ENCODE measurements at places on chromosomes 6 and 20.

DNA sequence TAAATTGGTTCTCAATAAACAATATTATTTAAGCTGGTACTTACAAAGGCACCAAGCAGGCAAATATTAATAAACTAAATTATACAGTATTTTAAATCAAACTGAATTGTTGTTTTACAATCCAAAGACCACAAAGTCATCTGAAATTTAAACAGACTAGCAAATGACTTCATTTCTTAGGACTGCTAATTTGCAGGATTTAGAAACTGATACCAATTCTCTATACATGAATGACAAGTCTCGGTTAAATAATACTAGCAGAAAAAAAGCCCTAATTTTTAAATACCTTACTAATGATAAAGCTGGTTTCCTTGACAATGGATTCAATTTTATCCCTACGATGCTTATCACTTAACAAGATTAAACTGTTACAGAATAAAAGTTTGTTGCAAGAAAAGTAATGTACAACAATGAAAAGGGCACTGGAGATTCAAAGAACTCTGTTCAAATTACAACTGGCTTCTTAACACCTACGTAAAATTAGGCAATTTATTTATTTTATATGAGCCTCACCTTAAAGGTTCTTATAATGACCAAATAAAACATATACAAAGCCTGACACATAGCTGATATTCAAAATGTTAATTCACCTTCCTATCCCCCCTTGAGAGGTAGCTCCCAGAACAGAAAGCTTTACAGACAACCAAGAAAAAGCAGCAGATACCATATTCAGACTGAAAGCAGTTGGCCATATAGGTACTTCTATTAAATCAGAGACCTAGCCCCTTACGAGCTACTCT is 33.1 kb downstream of the HBS1L start:
- no peak for DNase-seq

GRCh38 chr6:52249078-52249477 is 4.8 kb upstream of the IL17F start:
- no peak for DNase-seq

GRCh38 chr6:140850438-140850837 is 1282.3 kb upstream of the GJE1 start:
- no peak for DNase-seq

DNA sequence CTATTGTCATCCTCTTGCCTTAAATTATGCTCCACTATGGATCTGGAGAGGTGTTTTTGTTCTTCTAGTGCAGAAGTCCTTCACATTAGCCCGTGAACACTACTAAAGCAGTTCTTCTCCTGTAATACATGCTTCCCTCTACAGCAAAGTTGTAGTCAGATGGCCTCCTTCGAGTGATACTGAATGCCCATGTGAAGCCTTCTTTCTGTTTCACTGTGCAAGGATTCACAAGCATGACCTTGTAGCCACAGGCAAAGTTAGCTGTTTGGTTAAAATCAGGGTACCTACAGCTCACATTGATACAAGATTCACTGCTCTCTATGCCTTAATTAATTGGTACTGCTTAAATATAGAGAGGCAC is 47.6 kb downstream of the ARHGAP18 start:
- no peak for DNase-seq

GRCh38 chr20:19588241-19588640 is 169.8 kb upstream of the RIN2 start:
- no peak for DNase-seq

GRCh38 chr20:62666736-62667529 is 24.6 kb downstream of the SLCO4A1 start:
- DNase-seq: no peak

DNA sequence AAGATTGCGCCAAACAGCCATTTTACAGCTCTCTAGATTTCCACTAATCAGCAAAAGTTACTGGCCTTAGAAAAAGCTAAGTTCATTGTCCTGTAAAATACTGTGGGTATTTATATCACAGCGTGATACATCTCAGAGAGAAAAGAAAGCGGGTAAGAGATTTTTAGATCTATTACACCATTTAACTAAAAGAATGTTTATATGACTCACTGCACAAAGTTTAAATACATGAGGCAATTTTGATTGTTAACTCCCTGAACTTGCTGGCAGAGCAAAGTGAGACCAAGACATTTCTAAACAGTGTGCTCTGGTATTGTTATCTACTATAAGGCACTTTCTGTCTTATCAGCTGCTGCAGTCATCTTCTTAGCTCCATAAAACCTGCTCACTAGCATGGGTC is 314.3 kb downstream of the EPHA7 start:
- no peak for DNase-seq

- DNase-seq: no peak
Measured at GRCh38 chr6:45658400-45658799, 280.7 kb upstream of the SUPT3H start.

- DNase-seq: no peak
Measured at GRCh38 chr20:42474646-42475045, 715.1 kb downstream of the PTPRT start.

- DNase-seq: no peak
Measured at GRCh38 chr6:10297832-10298231, 117.0 kb downstream of the TFAP2A start.

- DNase-seq: no peak
Measured at GRCh38 chr20:57749131-57749690, 39.4 kb upstream of the PMEPA1 start.

DNA sequence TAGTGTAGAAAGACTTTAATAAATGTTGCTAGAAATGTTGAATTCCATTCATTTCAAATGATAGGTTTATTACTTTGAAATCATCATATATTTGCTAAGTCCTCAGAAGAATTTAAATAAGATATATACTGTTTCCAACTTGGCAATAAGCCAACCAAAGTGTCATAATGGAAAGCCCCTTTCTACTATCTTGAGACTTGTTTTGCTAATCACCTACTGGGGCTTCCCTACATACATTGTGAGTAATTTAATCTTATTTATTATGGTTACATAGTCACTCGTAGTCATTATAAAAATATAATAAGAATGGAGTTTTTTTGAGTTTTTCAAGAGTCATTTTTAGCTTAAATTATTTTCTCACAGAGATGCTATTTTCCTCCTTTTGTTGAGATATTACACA is 20.7 kb downstream of the COL19A1 start:
- DNase-seq: no peak

GRCh38 chr6:15941168-15941567 is 187.7 kb upstream of the MYLIP start:
- DNase-seq: no peak

GRCh38 chr20:18754653-18755045 is 58.9 kb upstream of the SCP2D1 start:
- no peak for DNase-seq

DNA sequence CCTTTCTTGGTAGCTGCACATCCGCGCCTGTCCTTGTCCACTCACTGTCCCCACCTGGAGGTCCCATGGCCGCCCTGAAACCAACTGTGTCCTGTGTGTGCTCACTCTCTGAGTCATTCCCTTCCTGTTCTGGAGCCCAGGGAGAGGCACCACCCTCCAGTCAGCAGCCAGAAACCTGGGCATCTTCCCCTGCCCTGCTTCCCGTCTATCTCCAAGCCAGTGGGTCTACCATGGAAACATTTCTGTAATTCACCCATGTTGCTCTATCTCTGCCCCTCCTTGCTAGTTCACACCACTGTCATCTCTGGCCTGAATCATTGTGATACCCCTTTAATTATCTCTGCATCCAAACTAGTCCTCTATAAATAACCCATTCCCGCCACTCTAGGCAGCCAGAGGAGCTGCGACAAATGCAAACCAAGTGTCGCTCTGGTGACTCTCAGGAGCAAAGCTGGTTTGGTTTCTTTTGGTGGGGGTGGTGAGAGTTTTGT is 28.8 kb upstream of the SYNJ2 start:
- no peak for DNase-seq

DNA sequence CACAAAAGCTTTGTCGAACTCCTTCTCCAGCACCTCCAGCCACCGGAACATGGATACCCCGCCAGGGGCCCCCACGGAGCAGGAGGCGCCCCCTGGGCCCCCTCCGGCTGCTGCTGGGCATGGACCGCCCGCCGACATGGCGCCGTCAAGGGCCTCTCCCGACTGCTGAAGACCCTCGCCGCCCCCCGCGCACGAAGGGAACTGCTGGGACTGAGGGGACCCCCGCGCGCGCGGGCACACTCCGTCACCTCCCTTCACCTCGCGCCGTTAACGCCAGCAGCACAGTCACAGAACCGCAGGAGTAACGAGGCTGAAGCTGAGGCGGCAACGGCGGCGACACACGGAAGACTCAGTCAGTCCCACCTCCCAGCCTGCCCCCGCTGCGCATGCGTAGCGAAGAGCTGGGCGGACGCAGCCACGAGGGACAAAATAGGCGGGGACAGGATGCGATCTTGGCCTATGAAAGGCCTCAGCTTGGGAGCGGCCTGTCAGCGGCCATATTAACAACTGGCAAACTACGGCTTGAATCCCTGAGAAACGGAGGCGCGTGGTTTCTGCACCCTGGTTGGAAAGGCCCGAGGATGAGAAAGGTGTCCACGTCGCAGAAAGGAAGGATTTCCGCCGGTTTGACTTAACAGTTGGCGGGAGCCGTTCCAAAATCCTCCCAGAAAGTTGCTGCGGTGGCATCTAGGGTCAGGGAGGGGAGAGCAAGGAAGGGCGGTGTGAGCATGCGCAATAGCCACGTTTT is at the start of gene GOPC:
TSS of gene GOPC (minus strand) at position 361 of the 748 bp plus-strand sequence. CDS start at position 138, 223 bp downstream.
- DNase-seq: peak; percentile 93

DNA sequence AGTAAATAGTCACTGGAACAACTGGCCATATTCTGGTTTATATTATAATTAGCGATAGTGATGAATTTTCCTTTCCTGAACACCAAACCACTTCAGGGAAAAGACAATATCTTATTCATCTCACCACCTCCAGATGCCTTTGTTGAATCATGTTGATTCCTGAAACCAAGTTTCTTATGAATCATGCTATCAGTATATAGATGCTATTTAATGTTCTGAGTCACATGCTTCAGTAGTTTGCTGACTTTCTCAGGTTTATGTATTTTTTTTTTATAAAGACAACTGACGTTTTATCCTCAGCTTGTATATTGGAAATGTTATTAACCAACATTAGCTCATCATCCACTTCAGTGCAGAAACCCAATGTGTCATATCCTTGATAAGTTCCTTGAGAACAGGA is 710.2 kb upstream of the POU3F2 start:
- DNase-seq: no peak

DNA sequence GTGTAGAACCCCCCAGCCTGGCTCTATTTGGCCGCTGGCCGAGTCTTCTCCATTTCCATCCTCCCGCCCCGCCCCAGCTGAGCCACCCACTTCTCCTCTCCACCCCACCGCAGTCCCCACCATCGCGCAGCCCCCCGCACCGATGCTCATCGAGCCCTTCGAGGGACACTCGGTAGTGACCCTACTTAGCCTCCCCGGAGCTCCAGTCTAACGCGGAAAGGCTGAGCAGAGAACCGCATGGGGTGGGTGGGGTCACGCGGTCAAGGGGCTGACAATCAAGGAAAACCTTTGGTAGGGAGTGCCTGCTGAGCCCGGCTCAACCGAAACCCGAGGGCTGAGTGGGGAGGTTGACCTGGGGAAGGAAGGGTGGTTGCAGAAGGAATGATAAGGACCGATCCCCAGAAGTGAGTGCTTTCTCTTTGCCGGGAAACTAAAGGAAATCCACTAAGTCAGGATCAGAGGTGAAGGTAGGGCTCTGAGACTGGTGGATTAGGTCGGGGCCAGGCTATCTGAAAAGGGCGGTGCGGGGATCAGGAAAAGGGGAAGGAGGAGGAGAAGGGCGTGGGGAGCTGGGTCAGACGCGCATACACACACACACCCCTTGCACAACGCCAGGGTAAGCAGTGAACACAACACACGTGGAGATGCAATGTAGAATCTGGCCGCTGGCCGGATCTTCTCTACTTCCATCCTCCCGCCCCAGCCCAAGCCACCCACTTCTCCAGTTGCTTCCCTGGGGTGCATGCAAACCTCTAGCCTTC is 49.8 kb downstream of the CPXM1 start:
- DNase-seq: no peak

DNA sequence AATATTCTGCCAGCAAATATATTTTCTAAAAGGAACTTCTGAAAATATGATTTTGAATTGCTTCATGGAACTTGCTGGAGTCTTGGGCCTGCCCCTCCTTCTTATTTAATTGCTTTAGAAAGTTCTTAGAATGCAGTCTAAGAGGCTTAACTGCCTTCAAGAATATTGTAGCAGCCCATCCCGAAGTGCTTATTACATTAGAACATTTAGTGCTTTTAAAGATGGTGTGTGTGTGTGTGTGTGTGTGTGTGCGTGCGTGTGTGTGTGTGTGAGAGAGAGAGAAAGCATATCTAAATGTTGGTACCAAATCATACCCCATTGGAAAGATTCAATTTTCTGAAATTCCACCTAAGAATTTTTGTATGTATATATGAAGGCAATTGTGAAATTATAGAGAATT is 193.5 kb downstream of the SLC24A3 start:
- DNase-seq: no peak

DNA sequence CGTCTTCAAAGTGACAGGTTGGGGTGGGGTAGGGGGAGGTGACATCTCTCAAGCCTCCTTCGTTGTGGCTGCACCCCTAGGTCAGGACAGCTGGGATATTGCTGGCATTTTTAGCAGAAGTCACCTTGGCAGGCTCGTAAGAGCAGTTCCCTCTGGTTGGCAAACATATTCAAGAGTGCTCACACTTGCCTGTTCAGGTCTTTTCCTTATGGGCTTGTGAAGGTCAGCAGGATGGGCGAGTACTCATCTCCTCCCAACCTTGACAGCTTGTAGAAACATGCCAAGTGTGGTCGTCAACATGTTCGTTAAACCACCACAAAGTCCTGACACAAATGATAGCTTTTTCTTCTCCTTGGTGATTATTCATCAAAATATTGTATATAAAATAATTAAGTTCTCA is 113.6 kb downstream of the HDGFL1 start:
- no peak for DNase-seq

DNA sequence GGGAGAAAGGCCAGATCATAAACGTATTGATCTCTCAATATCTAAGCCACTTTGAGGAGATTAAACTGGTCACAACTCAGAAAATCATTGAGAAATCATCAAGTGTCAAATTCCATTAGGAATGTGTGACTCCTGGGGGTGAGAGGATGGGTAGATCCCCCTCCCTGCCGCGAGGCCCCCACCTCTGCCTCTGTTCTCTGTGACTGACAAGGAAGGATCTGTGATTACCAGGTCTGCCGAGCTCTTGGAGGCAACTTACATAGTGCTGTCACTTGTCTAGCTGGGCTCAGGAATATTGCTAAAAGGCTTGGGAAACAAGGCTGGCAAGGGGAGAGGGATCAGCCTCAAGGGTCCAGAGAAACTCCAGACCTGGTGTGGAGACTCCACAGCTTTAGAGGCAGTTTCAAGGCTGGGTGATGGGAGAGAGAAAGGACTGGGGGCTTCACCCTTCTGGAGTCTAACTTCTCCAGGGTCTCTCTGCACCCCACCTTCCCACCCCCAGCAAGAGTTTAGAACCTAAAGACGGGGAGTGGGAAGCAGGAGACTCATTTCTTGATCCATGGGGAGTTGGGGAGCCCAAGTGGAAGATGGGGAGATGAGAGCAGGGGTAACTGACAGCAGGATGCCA is 11.6 kb upstream of the ARMC12 start:
- DNase-seq: no peak

GRCh38 chr6:128455959-128456358 is 64.4 kb downstream of the PTPRK start:
- DNase-seq: no peak

- no peak for DNase-seq
Measured at GRCh38 chr6:85419046-85419759, 30.7 kb upstream of the NT5E start.
